ENCODE measurements at places on chromosomes 12 and 14. TPM values are rescaled to one million over a fixed set of nuclear protein-coding genes. Genes with fewer than 3 reads are reported as not detected.

FAM161B gene
- polyA plus RNA-seq: 15.6 TPM

CLEC2A gene
- not detected for polyA plus RNA-seq

PRICKLE1 gene
- 45.4 TPM for polyA plus RNA-seq

SYNE2 gene
- polyA plus RNA-seq: 113 TPM

MYO1A gene
- 0.11 TPM for polyA plus RNA-seq

DNA sequence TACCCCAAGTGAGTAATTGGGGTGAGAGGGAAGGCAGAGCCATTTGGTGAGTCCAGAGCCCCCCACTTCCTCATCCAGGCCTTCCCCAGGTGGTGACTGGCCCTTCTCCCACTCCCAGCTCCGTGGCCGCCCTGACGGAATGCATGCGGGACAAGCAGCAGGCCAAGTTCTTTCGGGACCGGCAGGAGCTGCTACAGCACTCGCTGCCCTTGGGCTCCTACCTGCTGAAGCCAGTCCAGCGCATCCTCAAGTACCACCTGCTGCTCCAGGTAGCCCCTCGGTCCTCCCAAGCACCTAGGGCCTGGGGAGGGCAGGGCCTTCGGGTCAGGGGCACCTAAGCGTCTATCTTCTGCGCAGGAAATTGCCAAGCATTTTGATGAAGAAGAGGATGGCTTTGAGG lies 26.5 kb downstream of the PLEKHG3 start:
- no peak for DNase-seq

GRCh38 chr12:104598342-104599271 lies 141.9 kb downstream of the CHST11 start:
- DNase-seq: no peak

DNA sequence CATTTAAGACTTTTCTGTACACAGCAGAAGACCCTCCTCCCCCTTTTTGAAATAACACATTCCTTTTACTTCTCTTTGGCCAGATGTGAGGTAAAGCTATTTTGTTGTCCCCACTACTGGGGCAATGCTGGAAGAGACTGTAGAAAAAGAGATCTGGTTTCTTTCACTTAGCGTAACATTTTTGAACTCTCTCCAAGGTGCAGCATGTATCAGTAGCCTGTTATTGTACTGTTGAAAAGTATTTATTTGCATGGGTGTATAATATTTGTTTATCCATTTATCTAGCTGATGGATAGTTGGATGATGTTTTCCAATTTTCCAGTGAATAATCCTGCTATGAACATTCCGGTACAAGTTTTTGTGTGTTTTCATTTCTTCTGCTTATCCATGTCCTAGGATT lies 335.2 kb downstream of the SOX5 start:
- DNase-seq: no peak

DNA sequence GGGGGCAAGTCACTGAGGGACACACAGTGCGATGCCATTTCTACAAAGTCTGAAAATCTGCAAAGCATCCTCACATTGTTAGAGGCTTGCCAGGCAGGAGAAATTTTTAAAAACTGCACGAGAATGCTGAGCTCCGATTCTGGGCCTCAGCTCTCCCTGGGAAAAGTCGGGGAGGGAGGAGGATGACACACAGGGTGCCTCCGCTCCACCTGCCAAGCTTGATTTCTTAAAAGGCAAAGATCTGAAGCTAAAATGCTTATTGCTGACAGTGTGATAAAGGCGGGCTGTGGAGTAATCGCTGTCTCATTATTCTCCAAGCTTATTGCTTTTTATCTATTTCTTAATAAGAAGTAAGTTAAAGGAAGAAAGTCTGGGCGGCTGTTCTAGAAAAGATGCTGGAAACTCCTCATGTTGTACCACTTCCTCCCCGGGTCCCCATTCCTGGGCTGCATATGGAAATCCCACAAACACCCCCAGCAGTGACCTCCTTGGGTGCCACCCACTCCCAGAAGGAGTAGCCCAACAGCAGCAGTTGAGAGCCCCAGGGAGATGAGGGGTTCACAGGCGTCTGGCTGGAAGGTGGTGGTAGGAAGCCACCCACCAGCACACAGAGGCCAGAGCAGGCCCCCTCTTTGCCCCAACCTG lies 55.0 kb downstream of the CCDC85C start:
- no peak for DNase-seq

GRCh38 chr12:19908830-19909229 lies 459.5 kb upstream of the PDE3A start:
- no peak for DNase-seq

DNA sequence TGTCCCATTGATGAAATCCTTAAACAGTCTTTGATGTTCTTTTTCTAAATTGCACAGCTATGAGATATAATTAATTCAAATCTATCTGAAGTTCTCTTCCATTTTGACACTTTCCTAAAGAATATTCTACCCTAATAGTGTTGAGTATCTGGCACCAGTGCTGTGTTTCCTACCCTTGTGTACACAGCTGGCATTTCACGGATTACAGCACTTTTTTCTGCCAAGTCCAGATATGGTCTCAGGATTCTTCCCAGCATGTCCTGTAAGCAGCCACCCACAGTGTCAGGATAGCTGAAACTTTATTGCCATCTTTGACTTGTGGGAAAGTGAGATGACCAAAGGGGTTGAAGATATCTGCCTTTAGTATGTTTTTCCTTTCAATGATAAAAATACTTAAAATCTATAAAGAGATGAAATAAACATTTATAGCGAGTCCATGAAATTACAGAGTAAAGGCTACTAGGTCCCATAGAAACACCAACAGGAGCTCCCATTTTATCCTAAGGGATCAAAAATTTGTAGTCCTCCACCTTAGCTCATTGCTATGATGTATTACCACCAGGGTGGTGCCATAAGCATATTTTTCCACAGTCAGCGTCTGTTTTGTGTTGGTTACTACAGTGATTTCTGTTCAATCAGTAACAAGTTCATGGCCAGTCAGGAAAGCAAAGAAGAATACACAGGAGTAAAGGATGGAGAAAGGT lies 96.7 kb downstream of the TRHDE start:
- no peak for DNase-seq

DNA sequence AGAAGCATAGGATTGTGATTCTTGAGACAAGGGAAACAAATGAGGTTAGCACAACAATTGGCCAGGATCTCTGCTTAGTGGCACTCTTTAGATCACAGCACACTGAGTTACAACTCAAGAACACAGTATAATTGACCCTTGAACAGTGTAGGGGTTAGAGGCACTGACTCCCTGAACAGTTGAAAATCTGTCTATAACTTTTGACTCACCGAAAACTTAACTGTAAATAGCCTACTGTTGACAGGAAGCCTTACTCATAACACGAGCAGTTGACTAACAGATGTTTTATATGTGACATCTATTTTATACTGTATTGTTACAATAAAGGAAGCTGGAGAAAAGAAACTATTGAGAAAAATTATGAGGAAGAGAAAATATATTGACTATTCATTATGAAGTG lies 296.1 kb downstream of the RERGL start:
- no peak for DNase-seq

DNA sequence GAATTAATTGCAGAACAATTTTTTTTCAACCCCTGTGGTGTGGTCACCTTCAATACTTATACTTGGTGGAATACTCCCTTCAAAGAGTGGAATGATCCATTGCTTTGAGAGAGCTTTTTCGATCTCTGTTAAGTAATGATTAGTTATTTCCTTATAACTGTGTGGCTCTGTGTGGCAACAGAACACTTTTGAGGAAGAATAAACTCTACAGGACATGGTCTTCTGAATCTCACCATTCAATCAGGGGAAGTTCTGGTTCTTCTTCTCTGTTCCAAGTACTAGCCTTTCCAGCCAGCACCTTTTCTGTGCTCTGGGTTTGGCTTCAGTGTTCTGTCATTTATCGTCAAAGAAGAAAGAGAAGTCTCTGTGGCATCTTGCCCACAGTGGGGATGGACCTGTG lies 369.2 kb downstream of the ZFP36L1 start:
- DNase-seq: no peak

- no peak for DNase-seq
Measured at GRCh38 chr14:33946679-33947476, 4.0 kb downstream of the EGLN3 start.

DNA sequence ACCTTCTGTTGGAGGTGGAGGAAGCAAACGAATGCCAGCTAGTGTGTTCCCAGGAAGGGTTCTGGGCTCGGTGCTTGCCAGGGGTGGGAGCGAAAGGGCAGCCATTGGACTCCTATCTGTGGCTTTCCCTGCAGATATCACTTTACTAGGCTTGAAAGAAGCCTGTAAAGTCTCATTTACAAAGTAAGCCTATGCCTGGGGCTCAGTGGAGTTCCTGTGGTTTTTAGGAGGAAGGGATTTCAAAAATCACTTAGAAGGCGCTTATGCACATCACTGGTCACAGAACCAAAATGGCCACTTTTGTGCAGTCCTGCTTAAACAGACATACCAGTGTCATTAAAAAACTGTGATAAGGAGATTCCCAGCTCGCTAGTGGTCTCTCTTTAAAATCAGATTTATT lies 22.7 kb downstream of the CLMN start:
- no peak for DNase-seq

DNA sequence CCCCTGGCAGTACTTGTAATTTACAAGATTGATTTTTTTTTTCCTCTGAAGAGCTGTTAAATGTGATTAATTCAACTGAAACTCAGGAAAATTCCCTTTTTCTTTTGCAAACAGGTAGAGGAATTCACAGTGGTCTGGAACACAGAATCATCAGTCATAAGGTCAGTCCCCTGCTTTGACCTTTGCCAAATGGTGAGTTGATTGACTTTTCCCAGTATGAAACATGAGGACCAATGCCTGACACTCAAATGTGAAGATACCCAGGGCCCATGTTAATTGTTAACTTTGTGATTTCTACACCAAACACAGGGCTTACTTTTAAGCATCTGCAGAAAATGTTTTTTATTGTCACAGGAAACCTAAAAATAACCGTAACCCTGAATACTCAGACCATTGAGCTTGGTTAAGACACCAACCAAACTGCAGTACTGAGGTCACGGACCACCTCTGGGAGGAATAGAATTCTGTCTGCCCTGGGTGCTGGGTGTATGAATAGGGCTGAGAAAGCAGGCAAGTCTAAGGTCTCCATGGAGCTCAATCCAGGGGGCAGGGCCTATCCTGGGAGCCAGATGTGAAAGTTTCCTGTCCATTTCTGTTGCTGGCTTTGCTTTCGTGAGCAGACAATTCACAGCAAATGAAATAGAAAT lies 192.4 kb downstream of the TMX1 start:
- DNase-seq: no peak

- no peak for DNase-seq
Measured at GRCh38 chr12:11758087-11758486, 108.6 kb downstream of the ETV6 start.

DNA sequence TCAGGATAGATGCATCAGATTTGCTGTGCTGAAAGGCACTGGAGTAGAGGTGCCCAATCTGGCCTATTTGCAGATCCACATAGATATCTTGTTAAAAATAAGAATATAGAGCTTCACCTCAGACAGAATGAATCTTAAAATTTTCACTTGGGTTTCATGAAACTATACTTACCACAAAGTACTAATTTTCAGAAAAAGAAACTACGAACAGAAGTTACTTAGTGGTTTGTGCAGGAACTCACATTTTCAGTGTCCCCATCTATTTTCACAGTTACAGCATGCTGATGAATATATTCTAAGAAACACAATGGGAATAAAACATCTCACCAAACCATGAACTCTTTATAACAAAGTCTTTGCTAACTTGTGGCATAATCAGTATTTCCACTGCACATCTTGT lies 449.4 kb downstream of the RERGL start:
- DNase-seq: no peak

DNA sequence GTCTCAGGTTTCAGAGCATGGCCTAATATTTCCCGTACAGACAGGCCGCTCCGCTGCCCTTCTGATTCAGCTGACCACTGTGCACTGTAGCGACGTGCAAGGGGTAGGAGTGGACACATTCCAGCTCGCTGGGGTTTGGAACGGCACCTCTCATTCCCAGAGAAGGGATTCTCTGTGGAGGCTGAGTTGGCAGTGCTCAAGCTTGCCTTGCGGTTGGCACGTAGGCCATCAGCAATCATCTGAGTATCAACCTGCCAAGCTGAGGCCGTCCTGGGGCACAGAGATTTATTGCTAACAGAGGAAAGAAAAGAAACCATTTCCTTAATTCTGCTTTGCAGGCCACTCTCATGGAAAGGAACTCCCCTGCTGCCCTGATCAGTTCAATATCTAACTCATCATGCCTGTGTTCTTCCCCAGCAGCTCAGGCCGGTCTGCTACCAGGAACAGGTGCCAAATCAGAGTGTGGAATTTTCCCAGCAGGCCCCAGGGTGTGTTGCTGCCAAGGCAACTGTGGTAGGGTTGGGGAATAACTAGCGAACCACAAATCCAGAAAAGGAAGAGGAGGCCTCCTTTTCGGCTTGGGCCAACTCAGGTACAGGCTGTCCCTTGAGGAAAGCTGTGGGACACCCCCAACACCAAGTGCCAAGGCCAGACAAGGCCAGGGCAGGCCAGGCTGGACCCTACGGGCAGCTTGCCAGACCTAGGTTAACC lies 92.5 kb downstream of the SSPN start:
- no peak for DNase-seq

DNA sequence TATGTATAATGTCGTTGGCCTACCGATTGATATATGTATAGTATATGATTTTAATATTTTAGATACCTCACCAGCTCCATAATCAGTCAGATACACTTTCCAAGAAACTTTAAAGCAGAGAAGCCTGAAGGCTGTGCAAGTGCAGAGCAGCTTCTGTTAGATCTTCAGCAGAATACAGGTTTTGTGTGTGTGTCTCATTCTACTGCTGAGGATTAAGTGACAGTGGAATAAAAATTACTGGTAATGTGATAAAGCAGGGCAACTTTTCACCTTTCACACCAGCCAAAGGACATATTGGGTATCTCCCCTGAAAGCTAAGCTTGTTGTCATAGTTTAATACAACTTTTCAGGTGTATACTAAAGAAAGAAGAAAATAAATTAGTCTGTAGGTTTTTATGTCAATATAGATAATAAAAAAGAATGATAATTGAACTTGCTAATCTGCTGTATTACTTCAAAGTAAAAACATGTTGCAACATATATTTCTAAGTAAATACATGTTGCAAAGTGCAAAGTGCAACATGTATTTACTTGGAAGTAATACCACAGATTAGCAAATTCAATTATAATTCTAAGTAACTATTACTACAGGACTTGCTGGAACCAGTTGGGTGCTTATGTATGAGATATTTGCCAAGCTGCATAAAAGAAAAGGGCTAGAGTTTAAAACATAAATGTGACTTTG lies 128.3 kb downstream of the SLC16A7 start:
- no peak for DNase-seq

GRCh38 chr12:76670776-76671175 lies 93.1 kb upstream of the ZDHHC17 start:
- no peak for DNase-seq

DNA sequence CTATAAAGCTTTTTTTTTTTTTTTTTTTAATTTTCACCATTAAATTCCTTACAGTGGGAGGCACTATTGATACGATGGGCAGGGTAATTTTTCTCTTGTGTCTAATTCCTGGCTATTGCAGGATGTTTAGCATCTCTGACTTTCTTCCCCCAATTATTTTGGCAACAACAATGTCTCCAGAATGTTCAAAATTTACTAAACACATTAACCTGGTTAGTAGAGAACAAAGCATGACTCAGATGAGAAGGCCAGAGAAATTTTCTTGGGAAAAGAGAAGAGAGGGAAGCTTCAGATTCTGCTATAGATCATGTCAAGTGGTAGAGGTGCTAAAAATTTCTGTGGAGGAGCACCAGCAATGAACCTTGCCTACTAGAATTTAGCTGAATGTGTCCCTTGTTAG lies 171.5 kb upstream of the PRICKLE1 start:
- DNase-seq: no peak

Measured in renal cortex interstitium (tissue), 15 donors.